ENCODE measurements at places on chromosomes 7 and 10.

- no peak for DNase-seq
Observed at GRCh38 chr7:106590209-106590816, 70.6 kb downstream of the CCDC71L start.

DNA sequence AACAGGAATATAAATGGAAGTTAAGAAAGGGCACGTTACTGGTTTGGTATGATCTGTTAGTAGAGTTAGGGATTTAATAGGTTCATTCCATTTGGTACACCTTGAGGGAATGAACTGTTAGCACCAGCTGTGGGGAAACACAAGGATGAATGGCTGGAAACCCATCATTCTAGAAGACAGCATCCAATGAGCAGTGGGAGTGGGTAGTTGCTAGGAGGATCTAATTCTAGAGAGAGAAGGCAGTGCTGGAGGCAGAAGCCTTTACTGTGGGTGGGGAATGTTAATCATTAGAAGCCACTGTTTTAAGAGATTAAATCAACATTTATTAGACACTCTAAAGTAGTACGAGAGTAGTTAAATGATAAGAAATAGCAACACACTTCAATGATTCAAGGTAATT lies 15.5 kb upstream of the GPR15LG start:
- no peak for DNase-seq

DNA sequence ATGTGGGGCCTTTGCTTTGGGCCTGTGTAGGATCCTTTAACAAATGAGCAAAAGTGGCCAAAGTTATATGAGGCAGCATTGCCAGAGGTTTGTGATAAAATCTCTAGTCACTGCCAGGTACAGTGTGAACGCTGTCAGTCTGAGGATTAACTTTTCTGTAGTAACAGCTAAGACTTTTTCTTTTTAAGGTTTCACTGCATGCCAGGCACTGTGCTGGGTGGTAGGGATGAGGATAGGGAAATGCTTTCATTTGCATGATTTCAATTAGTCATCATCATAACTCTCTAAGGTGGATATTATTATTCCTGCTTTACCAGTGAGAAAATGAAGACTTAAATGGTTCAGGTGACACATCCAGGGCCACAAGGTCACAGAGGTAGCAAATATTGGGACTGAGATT lies 79.7 kb upstream of the BMPER start:
- DNase-seq = no peak

DNA sequence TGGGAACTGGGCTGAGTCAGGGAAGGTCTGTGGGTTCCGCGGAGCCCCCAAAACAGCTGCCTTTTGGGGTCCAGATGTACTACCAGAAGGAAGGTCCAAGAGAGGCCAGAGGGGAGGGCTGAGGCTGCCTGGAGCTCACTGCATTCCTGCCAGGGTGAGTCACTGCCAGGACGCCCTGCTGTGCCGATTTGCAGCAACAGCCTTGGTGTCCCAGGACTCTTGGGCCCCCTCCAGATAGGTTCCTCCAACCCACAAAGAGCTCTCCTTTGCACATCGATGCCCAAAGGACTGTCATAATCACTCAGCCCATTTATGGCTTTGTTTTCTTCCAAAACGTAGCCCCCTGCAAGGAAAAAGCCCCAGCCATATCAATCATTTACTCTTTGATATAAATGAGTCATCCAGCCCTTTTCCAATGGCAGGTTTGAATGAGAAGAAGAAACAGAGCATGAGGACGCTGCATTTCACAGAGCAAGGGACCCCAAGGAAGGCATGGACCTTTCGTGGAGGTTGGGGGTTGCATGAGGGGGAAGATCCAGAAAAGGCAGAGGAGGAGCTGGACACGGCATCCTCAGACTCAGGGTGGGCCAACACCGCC lies 32.2 kb upstream of the COL13A1 start:
- peak; percentile 91 for DNase-seq

DNA sequence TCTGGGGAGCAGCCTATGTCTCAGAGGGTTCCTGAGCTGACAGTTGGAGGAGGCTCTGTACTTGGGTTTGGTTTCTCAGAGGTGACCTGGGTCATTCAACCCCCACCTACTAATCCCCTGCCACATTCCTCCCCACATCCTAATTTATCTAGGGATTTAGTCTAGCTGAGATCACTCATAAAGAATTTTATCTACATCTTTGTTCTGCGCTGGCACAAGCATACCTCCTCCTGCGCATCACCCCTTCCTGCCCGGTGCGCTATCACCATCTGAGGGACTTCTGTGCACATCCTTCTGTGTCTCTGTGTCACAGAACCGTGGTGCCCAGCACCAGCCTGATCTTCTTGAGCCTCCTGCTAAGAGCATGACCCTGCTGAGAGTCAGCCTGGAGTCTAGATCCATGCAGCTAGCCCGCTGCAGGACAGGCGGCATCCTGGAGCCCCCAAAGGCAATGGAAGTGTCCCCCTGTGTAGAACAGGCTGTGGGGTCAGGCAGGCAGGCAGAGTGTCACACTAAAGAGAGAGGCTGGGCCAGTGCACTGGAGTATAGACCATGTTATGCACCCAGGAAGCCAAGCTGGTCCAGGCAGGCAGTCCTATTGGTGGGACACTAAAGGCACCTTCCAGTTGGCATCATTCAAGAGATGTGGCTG lies 63.6 kb downstream of the ARHGAP22 start:
- DNase-seq = no peak

DNA sequence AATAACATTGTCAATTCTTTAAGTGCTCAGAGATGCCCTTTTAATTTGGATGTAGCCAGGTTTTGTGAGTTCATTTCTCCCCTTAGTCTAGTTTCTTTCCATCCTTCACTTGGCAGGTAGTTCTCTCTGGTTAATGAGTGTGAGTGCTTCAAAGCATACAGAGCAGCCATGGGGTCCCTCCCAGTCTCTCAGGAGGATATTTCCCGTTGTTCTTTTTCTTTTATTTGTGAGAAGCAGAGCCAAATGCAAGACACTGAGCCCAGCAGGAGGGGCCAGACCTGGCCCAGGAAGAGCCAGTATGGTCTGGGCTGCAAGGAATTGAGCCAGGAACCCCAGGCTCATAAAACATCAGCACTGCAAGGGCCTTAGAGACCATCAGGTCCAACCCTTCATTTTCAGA lies 52.4 kb downstream of the PLCE1 start:
- DNase-seq = no peak

GRCh38 chr10:45420453-45421192 lies 46.6 kb downstream of the ALOX5 start:
- peak; percentile 55 for DNase-seq

DNA sequence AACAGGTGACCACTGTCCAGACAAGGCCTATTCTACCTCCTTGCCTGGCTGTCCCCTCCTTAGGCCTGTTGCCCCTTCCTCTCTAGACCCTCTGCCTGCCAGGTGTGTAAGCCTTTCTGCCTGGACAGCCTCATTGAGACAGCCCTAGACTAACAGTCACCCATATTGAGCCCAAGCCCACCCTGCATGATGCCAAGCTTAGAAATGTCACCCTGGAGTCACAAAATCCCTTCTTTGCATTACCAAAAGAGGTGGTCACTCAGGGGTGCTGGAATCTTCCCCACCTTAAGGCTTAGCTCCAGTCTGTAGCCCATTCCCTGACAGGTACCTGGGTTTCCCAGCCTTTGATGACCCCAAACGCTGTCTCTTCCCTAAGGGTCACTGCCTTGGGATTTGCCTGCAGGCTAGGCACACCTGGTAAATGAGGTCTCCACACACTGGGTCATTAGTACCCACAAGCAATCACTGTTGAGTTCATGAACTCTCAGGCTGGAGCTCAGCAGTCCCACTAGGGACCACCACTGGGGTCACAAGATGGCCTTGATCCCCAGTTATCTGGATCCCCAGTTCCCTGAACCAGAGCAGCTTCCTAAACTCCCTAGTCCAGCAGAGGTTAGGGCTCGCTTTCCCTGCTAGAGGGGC lies 54.9 kb upstream of the CAMK2B start:
- no peak for DNase-seq

DNA sequence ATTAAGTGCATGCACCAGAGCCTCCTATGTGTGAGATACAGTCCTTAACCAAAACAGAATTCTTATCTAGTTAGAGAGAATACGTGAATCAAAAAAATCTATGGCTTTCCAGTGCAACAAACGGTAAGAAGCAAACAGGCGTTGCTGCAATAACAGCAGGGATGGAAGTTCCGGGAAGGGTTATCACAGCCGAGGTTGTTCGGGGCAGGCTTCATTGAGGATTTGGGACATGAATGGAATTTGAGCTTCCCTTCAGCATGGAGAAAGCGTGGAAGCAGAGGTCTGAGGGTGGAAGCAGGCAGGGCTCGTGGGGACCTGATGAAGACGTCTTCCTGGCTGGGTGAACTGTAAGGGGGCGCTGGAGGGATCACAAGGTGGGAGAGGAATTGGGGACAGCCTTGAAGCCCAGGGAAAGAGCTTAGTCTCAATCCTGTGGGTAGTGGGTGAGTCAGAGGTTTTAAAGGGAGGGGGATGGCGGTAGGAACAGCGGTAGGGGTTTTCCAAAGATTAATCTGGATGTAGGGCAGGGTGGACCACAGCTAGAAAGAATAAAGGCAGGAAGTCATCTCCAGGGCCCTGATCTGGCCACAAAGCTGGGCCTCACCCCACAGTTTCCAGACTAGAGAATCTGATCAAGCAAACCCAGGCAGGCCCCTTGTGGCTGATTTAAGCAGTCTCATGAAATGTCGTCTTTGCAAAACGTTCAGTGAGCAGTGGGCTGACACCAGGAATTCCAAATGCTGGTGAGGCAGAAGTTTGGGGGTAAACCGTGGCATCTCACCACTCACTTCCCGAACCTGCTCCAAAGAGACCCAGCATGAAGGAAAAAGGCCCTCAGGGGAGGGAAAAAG lies 65.1 kb downstream of the CALML3 start:
- peak; percentile 43 for DNase-seq

DNA sequence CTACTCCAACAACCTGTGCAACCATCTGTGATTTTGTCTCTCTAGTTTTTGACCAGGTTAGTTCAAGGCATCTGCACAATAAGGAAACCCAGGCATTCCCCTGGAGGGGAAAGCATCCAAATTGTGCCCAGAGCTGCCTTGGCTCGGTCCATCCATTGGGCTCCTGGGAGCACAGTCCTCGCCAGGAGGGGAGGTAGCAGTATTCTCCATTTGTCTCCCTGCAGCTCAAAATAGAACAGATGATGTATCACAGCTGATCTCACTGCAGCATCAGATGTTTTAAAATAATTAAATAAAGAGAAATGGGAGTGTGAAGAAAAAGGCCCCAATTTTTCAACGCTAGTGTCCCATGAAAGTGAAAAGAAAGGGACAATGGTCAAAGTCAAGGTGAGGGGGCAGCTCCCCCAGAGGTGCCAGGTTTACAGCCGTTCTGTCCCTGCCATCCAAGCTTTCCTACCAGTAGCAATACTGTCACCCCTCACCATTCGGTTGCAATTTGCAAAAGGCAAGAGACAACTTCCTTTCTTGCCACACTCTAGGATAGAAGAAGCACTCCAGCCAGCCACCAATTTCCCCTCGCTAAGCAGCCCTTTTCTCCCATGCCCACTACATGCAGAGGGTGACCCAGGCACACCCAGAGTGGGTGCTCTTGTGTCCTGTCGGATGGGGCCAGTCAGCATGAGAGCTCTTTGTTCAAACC lies 43.7 kb downstream of the KCNMA1 start:
- no peak for DNase-seq
